ENCODE measurements at places on chromosomes 6 and 20.

DNA sequence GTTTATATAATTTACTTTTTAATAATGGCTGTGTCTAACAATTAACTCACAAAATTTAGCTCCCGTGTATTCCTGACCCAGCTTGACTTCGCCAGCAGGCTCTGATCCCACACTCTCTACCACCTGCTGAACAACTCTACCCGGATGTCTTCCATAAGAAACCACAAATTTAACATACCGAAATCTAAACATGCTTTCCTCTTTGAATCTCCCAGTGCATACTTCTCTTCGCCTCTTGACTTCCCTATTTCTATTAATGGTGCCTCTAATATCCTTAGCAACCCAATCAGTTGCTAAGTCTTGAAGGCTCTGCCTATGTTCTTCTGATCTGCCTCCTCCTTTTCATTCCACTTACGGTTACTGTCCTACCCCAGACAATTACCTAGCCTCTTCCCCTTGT, 4.6 kb upstream of the MYB start:
- DNase-seq, result no peak

GRCh38 chr6:30938730-30939129, 2.0 kb upstream of the MUCL3 start:
- no peak for DNase-seq

DNA sequence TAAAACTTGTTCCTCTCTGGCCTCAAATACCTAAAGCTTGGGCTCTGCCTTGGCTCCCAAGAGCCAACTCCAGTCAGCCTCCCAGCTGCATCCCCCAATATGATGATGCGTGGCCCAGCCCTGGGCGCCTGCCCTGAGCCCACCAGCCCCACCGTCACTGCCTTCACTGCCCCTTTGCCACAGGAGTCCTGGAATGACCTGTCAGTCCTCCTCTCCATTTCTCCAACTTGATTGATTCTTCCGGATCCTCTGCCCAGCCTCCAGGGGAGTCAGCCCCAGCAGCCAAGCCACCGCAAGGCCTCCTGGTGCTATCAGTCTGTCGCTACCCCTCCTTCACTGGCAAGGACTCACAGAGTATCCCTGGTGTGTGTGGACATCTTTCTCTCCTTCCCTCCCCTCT, 96.7 kb upstream of the PMEPA1 start:
- no peak for DNase-seq

- no peak for DNase-seq
Observed at GRCh38 chr6:7021301-7021700, 86.5 kb upstream of the RREB1 start.

DNA sequence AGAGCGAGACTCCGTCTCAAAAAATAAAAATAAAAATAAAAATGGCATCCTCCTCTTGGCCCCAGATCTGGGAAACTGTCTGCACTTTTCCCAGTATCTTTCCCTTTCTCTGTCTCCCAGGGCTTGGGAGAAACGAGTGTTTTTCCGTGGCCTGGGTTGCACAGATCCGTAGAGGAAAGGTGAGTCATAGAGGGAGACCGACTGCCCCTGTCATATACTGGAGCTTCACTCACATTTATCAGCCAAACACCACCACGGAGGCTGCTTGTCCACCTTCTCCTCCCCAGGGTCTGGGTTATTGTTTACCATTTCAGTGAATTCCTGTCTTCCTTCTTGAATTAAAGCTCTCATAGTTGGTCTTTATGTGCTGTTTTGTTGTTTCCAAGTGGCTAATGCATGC, 31.9 kb upstream of the EIF2S2 start:
- DNase-seq, result no peak

DNA sequence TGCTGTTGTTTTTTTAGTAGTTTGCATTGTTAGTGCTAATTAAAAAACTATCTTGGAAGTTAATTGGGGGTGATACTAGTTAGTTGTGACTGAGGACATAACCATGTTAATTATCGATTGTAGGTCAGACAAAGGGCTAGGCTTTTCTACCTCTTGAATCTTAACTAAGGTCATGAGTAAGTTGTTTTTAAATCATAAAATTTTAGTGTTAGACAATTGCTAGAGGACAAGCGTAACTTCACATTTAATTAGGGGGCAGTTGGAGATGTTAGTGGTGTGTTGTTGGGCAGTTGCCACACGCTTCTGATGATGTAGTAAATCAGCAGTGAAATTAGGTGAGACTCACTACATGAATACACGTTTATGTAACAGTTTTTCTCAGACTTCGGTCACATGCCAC, 619.1 kb upstream of the FLRT3 start:
- DNase-seq, result no peak
